ENCODE measurements at places on chromosomes 1 and 21. TPM values are rescaled to one million over a fixed set of nuclear protein-coding genes. Genes with fewer than 3 reads are reported as not detected.

DNA sequence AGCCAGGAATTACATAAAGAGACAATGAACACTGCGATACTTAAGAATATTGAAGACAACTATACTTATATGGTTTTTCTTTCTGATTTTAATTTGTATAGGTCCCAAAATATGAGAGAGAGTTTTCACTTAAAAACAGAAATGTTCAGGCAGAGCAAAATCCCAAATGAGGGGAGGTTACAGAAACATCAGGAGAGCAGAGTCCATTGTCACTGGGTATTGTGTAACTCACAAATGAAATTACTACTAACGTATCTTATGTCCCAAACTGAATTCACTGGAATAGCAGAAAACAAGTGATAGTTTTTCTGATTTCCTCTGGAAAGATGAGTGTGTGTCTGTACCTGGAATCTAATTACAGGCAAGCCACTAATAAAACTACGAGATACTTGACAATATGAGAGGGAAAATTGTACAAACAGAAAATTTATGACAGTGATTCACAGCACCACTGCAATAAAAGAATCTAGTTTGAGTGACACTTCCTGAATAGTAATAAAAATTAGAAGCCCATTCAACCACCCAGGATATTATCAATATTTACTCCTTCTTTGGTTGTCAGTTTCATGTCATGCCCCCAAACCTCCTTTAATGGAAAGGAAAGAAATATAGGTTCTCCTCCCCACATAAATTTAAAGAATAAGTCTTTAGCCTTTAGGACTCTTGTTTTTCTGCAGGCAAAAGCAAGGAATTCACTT lies 522.6 kb downstream of the ADGRL2 start:
- DNase-seq: no peak

GRCh38 chr1:115107516-115108260 lies 18.4 kb upstream of the TSPAN2 start:
- DNase-seq: no peak

DNA sequence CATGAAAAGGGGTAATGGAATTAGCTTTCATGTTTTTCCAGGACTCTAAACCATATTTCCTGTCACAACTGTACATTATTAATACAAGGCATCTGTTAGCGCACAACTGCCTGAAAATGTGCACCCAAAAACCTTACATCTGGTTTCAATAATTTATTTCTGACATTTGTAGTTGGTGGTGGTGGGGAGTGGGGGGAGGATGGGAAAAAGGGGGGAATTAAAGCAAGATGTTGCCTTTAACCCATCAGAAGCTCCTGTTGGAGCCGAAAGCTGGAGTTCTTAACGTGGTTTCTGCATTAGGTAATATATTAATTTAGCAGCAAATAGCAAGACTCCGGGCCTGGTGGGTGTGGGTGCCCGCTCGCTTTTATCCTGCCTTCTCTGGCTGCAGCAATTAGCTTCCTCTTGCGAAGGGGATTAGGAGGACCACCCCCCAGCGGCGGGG lies 36.9 kb upstream of the HHAT start:
- no peak for DNase-seq

Gene SPRR1B
- not detected for total RNA-seq

Gene FOXD2
- total RNA-seq: 4.9 TPM

Gene POU3F1
- total RNA-seq: not detected

Gene COL9A2
- 36.4 TPM for total RNA-seq

Gene AGMAT
- not detected for total RNA-seq

Gene SGIP1
- total RNA-seq: 47.4 TPM

Gene PLA2G2C
- not detected for total RNA-seq
